ENCODE measurements at places on chromosomes 3 and 15.

DNA sequence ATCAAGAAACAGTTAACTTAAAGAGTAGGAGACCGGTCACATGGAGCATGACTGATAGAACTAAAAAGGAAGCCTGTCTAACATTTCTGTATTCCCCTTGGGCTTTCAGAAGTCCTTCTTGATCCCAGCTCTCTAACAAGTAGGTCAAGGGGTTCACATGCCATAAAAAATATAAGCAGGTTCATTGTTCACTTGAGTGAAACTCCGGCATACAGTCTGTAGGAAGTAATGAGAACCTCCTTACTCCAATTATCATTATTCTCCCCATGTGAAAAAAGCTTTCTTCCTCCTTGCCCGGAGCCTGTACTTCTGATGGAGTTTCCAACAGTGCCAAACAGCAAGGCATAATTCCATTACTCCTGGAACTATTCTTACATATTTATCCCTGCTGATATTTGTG, 242.8 kb upstream of the CNTN4 start:
- no peak for DNase-seq

- no peak for DNase-seq
Observed at GRCh38 chr3:195263193-195263924, 7.6 kb downstream of the XXYLT1 start.

DNA sequence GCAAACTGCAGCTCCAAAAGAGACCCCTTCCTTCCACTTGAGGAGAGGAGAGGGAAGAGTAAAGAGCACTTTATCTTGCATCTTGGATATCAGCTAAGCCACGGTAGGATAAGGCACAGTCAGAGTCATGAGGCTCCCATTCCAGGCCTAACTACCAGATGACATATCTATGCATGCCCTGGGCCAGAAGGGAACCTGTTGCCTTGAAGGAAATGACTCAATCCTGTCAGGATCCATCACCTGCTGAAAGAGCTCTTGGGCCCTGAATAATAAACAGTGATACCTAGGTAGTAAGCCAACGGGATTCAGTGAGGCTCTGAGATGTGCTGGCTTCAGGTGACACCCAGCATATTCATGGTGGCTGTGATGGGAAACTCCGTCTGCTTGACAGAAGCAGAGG, 118.5 kb upstream of the EPHA3 start:
- no peak for DNase-seq

DNA sequence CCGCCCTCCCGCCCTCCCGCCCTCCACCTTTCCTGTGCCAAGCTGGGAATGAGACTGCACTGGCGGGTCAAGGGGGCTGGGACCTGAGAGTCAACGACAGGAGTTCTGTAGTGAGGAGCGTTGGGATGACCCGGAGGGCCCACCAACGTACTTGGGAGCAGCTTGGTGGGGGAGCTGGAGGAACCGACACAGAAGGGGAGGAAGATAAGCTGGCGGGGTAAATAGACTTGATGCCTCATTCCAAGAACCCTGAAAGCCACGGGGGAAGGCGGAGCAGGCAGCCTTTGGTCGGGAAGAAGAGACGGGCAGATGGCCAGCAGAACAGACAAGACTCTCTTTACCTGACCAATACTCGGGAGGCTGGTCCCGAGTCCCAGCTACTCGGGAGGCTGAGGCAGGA, 277 bp downstream of the FMN1 start:
- DNase-seq: no peak

DNA sequence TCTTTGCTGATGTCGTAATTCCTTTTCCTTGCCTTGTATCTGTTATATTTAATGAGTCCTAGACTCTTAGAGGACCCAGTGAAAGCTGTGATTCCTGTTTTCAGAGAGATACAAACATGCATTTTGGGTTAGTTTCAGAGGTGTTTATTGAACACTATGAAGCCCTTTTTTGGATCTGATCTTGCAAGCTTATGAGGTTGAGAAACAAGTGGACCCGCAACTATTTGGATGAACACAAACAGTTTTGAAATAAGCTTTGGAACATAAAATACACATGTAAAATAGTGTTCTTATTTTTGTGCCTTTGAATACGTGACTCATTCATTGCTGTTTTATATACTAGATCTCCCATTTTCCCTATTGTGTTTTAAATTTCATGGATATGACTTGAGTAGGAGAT, 33.5 kb downstream of the SNRK start:
- no peak for DNase-seq

DNA sequence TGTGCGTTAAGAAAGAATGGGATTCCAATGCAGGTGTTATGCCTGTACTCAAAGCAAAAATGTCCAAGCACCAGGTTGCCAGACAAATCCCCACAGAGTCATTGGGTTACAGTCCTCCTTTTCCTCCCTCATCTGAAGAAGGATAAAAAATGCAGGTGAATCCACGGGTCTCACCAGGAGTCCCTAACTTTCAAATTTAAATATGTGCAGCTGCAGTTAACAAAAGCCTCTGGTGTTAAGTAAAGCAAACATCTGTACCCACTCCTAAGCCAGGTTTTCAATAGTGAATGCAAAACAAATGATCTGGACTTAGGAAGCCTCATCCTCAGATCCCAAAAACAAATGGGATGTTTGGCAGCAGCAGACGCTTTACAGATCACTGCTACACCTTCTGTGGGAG, 70.4 kb upstream of the SETMAR start:
- no peak for DNase-seq

GRCh38 chr15:92184142-92184541, 209.5 kb upstream of the ST8SIA2 start:
- no peak for DNase-seq

- no peak for DNase-seq
Observed at GRCh38 chr3:70064194-70064779, 64.8 kb downstream of the SAMMSON start.
